ENCODE measurements at places on chromosomes 11 and 22.

- DNase-seq, result no peak
These were observed 3.6 kb downstream of the PPARA start for GRCh38 chr22:46153930-46154329.

- DNase-seq, result no peak
These were observed 3.2 kb downstream of the IFITM10 start for GRCh38 chr11:1746956-1747752.

DNA sequence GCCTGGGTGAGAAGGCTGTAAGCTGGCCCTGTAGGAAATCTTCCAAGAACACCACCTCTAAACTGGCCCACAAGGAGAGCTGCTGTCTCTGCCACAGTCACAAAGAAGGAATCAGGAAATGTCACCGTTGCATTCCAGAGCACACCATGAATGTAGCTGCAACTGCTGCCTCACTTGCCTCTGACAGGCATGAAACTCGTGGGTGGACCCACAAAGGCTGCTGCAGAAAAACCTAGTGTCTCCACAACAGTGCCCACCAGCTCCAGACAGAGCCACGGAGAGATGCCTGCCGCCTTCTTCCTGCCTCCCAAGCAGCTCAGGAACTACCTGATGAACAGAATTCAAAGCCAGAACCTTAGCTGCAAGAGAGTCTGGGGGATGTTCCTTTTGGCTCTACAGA, 10.5 kb downstream of the DNAJB13 start:
- peak; percentile 84 for DNase-seq

DNA sequence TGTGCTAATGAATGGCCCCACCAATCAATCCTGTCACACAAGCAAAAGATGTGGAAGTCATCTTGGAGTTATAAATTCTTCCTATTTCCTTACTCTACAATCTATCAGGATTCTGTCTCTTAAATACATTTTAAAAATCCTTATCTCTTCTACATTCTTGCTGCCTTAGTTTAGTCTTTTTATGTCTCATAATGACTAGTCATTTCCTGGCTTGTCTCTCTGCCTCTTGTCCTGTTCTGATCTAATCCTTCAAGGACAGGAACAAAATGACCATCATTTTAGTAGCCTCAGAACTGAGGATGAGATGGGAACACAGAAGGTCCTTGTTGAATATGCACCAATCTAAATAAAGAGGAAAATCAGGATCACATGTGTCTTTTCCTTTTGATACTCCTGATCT, 56.6 kb upstream of the LIN7C start:
- peak; percentile 44 for DNase-seq

- DNase-seq, result peak; percentile 81
These were observed 133.2 kb upstream of the TEAD1 start for GRCh38 chr11:12540913-12541582.

GRCh38 chr22:36762687-36763260, 13.1 kb downstream of the IFT27 start:
- no peak for DNase-seq

DNA sequence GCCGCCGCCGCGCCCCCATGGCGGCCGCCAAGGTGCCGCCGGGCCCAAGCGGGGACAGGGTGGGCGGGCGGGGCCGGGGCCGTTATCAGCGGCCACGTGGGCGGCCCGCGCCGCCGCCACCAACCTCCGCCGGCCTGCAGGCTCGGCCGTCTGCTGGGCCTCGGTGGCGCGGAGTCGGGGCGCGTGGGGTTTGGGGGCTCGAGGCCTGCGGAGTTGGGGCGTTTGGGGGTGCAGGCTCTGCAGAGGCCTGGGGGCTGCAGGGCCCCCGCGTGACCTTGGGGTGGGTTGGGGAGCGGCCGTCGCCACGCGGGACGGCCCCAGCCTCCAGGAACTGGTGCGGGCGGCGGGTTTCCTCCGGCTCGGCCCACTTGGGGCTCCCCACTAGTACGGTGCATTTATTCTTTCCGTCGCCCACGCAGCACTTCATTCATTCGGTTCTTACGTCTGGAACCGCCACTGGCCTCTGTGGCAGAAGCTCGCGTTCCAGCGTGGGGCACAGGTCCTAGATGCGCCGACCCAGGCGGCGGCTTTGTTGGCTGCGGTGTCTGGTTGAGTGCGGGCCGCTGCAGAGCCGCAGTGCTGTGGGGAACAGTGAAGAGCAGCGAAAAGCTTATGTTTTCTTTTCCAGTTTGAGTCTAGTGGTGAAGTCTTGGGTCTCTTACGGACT, 740 bp upstream of the TRMT2A start:
- peak; percentile 28 for DNase-seq

DNA sequence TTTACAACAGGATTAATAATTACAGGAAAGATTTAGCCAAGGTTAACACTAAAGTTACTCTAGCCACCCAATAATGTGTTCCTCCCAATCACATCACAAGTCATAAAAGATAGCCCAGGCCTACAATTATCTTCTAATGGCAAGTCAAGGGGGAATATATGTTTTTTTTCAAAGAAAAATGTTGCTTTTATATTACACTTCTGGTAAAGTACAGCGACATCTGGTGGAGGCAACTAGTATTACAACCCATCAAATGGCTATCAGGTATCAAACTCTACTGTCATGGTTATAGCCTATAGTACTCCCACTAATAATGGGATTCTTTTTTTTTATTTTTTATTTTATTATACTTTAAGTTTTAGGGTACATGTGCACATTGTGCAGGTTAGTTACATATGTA, 71.8 kb downstream of the XRRA1 start:
- no peak for DNase-seq

DNA sequence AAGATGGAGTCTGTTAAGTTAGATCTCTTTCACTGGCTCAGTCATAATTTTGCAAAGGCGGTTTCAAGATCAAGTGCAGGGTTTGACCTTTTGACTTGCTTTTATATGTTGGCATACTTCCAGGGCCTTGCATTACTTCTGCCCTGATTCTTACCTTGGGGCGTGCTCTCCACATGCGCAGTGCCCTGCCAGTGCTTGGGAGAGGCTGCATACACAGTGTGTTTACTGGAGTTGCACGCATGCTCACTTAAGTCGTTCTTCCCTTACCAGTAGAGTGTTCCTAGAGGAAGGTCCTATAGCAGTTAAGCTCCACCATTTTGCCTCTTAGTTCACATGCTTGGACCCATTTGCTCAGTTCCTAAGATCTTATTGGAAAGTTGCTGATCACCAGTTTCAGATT, 21.0 kb upstream of the TMEM123 start:
- DNase-seq, result no peak

DNA sequence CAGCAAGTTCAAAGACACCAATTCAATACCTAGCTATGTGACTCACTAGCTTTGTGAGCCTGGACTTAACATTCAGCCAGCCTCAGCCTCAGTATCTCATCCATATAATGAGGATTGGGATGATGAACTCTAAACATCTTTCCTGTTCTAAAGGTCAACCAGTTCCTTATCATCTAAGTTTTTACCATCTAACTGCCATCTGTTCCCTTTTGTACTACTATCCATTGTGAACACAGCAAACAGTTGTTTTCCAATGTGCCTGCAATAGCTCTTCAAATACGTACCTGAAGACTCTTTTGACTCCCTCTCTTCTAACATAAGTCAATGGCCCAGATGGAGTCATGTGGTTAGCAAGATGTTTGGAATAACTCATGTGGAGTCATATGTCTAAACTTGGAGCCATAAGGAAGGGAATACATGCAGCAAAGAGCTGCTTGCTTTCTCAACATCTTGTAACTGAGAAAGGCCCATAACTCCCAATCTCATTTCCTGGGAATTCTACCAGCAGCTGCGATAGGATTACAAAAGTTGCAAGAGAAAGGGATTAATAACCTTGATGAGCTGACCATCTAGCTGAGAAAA, 19.4 kb downstream of the SYTL2 start:
- DNase-seq, result peak; percentile 26

DNA sequence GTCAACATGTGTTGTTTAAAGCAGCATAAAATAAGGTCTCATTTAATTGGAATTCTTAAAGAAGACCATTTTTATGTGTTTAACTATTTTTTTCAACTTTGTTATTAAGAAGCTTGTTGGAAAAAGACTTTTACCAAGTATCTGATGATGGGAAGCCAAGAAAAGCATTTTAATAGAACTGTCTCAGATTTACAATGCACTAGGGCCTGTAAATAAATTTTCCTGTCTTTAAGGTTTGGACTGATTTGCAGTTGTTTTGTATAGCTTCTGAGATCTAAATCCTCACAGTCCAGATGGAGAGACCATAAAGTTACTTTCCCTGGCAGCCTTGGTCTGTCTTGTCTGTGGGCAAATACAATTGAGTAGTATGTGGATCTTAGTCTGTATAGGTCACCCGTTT, 41.6 kb downstream of the EXT2 start:
- DNase-seq, result no peak

- no peak for DNase-seq
These were observed 563.4 kb upstream of the CCDC179 start for GRCh38 chr11:23423656-23424055.

DNA sequence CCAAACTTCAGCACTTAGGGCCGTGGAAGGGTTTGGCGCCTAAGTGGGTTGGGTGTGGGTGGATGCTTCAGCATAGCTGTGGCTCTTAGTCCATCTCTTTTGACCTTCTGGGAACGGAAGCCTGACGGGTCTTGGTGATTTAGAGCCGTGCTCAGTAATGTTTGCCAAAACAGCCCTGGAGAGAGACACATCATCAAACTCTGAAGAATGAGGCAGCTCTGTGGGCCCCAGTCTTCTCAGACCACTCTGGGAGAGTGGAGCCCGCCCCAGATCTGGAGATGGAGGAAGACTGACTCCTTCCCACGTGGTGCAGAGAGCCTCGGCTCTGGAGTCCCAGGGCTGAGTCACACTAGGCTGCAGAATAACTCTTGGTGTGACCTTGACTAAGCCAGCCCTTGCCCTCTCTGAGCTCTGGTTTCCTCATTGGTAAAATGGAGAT, 168.9 kb downstream of the C11orf91 start:
- peak; percentile 20 for DNase-seq

DNA sequence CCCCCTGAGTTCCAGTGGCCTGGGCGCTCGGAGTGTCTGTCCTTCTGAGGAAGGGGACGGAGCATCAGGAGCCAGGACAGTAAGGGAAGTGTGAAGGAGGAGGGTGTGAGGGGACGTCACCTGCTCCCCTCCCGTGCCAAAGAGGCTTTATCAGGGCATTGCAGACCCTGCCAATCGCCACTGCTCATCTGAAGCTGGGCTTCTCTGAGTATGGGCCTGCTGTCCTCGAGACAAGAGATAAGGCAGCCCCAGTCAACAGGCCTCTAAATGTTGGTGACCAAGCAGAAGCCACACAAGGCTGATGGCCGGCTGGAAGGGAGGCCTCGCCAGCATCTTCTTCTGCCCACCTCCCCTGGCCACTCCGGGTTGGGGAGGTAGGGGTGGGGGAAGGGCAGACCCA, 29.8 kb downstream of the LIF start:
- DNase-seq, result no peak

- no peak for DNase-seq
These were observed 71.4 kb downstream of the ARHGAP8 start for GRCh38 chr22:44823806-44824205.

- DNase-seq, result no peak
These were observed 27.2 kb downstream of the CREB3L1 start for GRCh38 chr11:46304605-46305179.

DNA sequence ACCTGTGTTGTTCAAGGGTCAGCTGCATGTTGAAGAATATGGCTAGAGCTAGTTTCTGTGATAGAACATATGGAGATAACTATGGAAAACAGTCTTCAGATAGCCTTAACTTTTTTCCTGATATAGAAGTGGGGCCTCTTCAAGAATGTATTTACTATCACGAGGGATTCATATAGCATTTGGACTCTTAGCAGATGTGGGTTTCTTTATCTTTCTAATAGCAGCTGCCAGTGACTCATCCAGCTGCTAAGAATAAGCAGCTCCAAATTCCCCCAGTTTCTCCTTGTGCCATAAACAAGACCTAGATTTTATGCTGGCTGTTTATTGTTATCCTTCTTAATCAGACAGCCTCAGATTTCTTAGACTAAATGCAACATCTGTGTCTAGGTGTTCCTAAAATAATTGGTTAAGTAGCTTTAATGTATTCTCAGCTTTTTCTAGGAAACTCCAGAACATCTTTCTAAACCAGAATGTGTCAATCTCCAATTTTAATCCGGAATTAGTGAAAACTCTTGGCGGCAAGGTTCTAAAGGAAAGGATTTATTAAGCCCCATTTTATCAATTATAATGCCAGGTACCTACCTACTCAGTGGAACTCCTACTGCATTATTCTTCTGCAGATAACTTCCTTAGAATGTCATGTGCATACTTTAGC, 119.8 kb downstream of the CSTPP1 start:
- DNase-seq, result no peak

DNA sequence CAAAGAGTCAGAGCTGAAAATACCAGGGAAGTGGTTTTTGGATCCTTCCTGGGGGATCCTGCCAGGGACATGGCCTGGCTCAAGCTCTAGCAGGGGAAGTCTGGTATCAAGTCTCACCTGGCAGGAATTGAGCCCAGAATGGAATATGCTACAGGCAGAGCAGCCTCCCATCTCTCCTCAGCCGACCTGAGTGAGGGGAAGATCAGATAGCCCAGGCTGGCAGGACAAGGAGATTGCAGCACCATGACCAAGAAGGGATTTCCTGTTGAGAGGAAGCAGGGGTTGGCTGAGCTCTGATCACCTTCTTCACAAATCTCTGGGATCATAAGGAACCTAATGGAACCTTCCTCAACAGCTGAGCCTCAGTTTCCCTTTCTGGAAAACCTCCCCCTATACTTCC, 13.0 kb downstream of the OAF start:
- no peak for DNase-seq

DNA sequence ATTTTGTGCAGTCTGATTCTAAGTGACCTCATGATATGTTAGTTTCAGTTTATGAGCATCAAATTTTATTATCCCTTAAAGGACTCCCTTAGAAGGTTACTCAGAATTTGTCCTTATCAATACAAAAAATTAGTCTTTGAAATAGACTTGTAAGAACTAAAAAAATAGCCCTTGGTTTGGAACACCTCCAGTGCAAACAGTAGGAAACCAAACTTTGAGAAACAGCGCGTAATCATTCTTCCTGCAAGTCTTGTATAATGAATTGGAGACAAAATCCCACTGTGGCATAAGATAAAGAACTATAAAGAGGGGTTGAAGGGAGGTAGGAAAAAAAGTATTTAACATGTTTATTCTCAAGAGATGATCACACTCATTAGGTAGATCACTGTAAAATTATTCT, 10.8 kb upstream of the MSANTD4 start:
- DNase-seq, result no peak

GRCh38 chr11:76217653-76218160, 11.4 kb upstream of the WNT11 start:
- DNase-seq, result no peak

DNA sequence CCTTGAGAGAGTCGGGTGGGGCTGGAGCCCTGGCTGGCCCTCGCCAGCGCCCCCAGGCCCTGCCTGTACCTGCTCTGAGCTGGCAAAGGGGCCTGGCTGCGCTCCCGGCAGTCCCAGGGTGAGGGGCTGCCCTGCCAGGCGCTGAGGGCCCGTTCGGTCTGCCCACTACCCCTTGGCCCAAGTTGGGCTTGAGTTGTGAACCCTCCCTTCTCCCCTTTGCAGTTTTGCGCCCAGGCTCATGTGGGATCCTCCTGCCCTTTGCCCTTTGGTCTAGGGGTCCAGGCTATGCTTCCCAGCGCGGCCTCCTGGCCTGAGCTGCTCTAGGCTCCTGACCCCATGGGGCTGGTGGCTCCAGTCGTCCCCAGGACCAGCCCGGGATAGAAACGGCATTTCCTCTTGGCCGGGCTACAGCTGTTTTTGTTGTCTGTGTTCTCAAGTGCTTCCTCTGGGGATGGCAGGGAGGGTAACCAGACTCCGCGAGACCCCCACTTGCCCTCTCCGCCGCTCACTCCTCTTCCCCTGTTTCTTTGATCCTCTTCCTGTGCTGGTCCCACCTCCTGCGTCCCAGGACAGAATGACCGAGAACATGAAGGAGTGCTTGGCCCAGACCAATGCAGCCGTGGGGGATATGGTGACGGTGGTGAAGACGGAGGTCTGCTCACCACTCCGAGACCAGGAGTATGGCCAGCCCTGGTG, 34.9 kb downstream of the PRDM11 start:
- DNase-seq, result no peak
